K562 (cell line): ENCODE measurements at places on chromosomes 1 and 21.

- peaks cover 4% of the 10 kb centered on the region; the same call in 1 of the 3 replicates for H3K4me1 ChIP-seq
- DNase-seq: no peak
- H3K4me3 ChIP-seq: no peak overlapping the region
- peak overlapping the region; percentile 8; the same call in 1 of the 3 replicates for H3K27ac ChIP-seq
- peaks cover 5% of the 10 kb centered on the region; the same call in 2 of the 3 replicates for H3K36me3 ChIP-seq
- H3K27me3 ChIP-seq: no peaks in the 10 kb centered on the region
Measured at GRCh38 chr1:197761654-197762053, 13.6 kb downstream of the DENND1B start.

- H3K4me1 ChIP-seq: peaks cover 15% of the 10 kb centered on the region
- no peak for DNase-seq
- H3K27me3 ChIP-seq: peaks cover 7% of the 10 kb centered on the region
- no peak overlapping the region for H3K27ac ChIP-seq
- no peak overlapping the region for H3K4me3 ChIP-seq
- no peaks in the 10 kb centered on the region for H3K36me3 ChIP-seq
Measured at GRCh38 chr1:171844381-171844780, 3.1 kb downstream of the DNM3 start.

- no peaks in the 10 kb centered on the region for H3K36me3 ChIP-seq
- H3K27ac ChIP-seq: no peak overlapping the region
- H3K4me1 ChIP-seq: no peaks in the 10 kb centered on the region
- H3K4me3 ChIP-seq: no peak overlapping the region
- no peaks in the 10 kb centered on the region for H3K27me3 ChIP-seq
Measured at GRCh38 chr1:101389547-101389929, 152.7 kb downstream of the S1PR1 start.

DNA sequence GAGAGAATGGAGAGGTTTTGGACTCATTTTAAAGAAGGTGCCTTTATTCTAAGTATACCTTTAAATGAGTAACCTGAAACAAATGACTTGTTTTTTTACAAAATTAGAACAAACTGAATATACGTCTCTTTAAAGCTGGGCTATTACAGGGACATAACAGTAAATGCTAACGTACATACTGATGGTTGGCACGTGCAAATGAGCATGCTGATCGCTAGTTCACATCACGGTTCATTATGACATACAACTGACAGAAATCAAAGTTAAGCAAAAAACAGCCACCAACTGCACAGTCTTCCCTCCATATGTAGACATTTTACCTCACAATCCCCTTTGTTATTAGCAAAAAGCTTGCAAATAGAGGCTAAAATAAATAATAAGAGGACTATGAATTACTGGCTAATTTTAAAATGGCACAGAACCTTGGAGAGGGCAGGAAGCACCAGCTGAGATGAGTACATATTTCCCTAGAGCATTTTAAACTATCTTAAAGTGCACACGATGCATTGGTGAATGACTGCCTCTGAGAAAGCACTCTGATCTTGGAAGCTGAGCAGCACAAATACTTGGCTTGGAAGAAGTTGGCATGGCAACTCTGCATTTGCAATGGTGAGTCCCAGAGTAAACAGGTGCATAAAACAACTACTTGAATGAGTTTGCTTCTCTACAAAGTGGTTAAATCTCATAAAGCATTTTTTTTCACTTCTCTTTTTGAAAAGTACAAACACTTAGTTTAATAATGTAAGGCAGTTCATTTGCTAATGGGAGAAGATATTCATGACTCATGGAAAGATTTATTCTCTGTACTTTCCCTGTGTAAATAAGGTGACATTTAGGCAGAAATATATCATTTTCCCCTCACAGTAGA lies 204.7 kb downstream of the LHX8 start:
- no peaks in the 10 kb centered on the region for H3K27me3 ChIP-seq
- no peak for DNase-seq
- no peak overlapping the region for H3K4me3 ChIP-seq
